Glutamatergic neuron (in vitro differentiated cells): ENCODE measurements at places on chromosomes 3 and 15. TPM values are rescaled to one million over a fixed set of nuclear protein-coding genes. Genes with fewer than 3 reads are reported as not detected.

GRCh38 chr15:91620229-91620628, 233.3 kb upstream of the SLCO3A1 start:
- DNase-seq = no peak

Gene ANKRD63
- total RNA-seq = not detected

GRCh38 chr15:58574631-58575030, 142.8 kb downstream of the LIPC start:
- DNase-seq = no peak

Gene RNU5B-1
- total RNA-seq = not detected

Gene RPL32
- 966 TPM for total RNA-seq
